ENCODE measurements at places on chromosomes 2 and 18.

GRCh38 chr2:102832789-102833188 lies 71.0 kb downstream of the TMEM182 start:
- no peak for DNase-seq

- DNase-seq, result no peak
Observed at GRCh38 chr2:129239141-129239540, 740.3 kb upstream of the RAB6C start.

DNA sequence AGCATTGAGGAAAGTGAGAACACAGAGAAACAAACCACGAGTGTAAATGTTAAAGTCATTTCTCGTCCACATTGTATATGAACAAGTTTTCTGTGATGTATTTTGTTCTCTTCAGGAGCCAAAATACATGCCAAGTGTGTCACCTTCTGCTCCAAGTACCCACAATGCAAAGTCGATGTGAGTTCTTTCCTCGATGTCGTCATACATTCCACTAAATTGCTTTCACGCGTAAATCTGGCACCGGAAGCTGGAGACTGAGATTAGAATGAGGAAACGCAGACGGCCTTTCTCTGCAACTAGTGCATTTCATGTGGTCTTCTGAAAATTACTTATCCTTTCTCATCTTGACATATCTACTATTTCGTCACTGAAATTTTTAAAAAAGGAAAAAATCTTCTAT lies 118.5 kb upstream of the SALL3 start:
- no peak for DNase-seq

GRCh38 chr2:74334931-74335333 lies 8.3 kb downstream of the SLC4A5 start:
- peak; percentile 61 for DNase-seq

GRCh38 chr2:67240507-67240906 lies 156.6 kb upstream of the ETAA1 start:
- DNase-seq, result no peak

DNA sequence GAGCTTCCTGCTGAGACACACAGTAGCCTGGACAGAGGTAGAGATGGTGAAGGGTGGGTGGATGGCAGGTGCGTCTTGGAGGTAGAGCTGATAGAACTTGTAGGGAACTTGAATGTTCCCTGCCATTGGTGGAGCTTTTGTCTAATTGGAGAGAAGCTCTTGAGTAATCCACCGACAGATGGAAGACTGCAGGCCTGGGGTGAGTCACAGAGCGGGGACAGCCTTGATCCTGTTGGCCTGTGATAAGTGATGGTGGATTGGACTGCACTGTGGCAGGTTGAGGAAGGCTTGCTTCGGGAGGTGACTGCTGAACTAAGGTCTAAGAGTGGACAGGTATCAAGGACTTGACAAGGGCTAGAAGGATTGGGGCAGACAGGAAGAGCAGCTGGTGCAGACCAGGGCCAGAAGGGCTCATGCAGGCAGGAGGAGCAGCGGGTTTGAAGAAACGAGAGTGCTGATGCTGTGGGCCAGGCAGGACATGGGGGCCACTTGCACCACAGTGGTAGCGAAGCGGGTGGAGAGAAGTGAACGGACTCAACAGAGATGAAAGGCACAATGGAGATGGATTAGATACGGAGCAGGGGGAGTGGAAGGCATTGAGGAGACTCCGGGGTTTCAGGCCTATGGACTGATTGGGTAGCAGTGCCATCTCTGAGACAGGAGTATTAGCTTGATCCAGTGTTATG lies 16.3 kb downstream of the CABLES1 start:
- DNase-seq, result no peak
